ENCODE measurements at places on chromosomes 5 and 9.

DNA sequence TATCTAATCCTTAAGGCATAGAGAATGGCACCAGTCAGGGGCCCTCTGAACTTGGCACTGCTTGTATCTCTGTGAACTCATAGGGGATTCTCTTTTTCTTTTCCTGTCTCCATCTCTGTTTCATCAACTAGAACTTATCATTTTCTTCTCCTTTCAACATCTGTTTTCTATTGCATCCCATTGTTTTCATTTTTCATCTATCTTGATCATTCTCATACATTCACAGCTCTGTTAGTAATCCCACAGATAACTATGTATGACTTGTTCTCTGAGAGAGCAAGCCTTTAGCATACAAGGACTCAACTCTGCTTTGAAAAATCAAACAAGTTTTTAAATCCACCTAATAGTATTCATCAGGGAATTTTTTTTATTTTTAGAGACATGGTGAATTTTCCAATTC, 264.3 kb downstream of the ARRDC3 start:
- peak; percentile 48 for DNase-seq

- peak; percentile 38 for DNase-seq
Observed at GRCh38 chr5:154482528-154483449, 4.8 kb upstream of the HAND1 start.

- no peak for DNase-seq
Observed at GRCh38 chr5:20000416-20000815, 12.4 kb upstream of the CDH18 start.

GRCh38 chr9:2262386-2263071, 247.4 kb downstream of the SMARCA2 start:
- no peak for DNase-seq

DNA sequence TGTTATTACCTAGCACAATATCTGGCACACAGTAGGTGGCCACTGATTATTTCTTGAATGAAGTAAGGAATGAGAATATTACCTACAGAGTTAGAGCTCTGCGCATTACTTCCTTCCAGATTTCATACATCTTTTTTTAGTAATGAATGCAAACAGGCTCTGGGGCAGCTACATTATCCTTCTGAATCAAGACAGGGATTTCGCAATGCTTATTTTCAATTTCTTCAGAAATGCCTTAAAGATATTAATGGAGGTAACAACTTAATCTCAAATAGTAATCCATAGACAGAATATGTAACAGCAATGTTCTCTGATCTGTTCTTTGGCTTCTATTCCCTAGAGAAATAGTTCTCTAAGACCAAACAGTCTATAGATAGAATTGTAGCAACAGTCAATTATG, 32.6 kb downstream of the CDKN2A start:
- DNase-seq: peak; percentile 19

DNA sequence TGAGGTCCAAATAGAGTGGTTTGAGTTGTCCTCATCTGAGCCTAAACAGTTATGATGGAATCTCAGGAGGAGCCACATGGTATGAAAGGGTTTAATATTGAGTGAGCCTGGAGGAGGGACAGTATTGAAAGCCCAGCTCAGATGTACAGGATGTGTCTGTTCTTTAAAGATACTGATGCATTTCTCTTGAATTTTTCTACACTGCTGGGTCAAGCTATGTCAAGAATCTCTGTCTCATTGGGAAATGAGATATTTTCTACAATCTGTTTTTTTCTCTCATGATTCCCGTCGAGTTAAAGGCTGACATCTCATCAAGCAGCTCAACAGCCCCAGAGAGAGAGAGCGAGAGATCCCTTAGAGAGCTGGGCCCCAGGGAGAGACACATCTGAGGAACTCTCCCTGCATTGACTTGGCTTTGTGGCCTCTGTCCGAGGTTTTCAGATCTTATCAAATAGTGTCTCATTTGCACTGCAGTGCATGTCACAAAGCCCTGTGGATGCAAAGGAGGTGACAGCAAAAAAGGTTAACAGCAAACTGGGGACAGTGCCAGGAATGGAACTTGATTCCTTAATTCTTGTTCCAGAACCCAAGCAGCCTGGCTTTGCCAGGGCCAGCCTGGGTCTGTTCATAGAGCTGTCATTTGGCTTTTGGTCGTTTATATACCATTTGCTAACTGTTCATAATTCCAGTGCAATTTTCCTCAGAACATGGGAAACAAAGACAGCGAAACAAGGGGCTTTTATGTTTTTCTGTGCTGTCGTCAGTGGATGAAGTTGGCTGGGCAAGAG, 19.0 kb upstream of the ACTBL2 start:
- DNase-seq: no peak

DNA sequence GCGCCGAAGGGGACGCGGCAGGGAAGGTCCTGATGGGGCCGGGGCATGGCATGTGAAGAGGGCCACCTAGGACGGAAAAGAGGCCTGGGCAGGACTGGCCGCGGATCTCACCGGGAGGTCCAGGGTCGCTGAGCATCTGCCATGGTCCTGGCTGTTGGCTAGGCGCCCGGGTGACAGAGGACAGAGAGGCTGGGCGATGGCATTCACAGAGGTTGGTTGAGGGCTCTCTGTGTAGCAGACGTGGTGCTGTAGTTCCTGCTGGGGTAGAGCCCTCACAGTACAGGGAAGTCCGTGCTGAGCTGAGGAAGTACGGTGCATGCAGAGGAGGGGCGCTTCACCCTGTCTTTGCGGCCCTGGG, 427 bp downstream of the PCYOX1L start:
- no peak for DNase-seq

DNA sequence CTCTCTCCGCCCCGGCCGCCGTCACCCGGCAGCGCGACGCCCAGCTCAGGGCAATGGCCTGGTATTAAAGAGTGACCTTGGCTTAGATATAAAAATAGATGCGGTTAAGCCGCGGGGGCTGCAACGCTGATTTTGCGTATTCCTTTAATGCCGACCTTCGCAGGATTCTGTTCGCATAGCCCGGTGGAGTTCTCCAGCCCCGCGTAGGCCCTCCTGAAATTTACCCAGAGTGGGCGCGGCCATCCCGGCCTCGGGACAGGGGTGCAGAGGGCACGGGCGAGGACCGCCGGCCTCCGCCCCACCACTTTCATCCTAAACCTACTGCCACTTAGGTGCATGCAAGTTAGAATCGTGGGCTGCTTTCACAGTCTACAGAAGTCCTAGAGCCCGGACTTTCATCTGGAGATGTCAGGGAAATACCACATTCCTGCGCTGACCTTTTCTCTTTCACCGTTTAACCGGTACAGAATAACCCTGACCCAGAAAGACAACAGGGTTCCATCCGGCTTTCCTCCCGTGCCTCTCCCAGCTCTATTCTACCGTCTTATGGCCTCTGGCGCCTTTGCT, 492 bp upstream of the FAM169A start:
- no peak for DNase-seq

DNA sequence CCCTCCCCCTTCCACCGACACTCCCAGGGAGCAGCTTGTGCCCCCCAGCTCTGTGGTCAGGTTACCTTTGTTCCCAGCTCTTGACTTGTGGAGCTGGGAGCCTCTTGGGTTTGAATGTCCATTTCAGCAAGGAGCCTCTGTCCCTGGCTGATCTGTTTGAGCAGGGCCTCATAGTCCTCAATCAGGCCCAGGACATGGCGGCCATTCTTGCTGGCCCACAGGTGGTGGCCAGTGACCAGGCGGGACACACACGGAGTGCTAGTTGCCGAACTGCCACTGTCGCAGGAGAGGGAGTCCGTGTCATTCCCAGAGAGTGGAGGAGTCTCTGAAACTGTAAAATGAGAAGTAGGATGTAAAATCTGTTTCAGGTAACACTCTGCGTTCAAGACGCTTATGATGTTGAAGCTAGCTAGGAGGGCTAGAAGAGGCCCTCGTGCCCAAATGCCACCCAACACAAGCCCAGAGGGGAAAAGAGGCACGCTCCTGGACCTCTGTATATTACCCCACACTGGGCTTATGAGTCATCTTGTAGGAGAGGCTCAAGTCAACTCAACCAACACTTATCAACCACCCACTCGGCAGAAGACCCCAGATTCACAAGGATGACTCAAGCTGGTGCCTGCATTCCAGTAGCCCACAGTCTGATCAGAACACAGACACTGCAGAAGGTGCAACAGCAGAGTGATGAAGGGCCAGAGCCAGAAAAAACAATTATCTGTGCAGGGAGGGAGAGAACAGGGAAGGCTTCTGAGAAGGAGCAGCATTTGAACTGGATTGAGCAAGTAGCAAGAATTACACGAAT, 177.0 kb downstream of the CDK5RAP2 start:
- DNase-seq: peak; percentile 90

- no peak for DNase-seq
Observed at GRCh38 chr9:96107436-96107835, 194.5 kb downstream of the HSD17B3 start.

DNA sequence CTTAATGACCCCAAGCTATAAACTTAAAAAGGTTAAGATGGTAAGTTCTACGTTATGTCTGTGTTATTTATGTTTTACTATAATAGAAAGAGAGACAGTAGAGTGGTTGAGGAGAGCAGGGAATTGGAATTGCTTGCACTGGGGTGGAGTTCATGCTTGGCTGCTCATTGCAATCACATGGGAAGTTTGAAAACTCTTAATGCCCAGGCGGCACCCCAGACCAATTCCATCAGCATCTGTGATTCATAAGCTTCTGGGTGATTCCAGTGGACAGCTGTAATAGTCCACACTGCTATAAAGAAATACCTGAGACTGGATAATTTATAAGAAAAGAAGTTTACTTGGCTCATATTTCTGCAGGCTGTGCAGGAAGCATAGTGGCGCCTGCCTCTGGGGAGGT, 323.9 kb upstream of the MSX2 start:
- no peak for DNase-seq
